NCI-H1436 treated with DMSO at 0.1 percent for 48 hours (cell line): ENCODE measurements at places on chromosomes 5 and 9.

- no peak for DNase-seq
Measured at GRCh38 chr9:110526426-110526825, 53.1 kb downstream of the SVEP1 start.

- no peak for DNase-seq
Measured at GRCh38 chr5:7851240-7851592, 283 bp upstream of the CFAP90 start.

GRCh38 chr5:53956196-53956595 lies 354.2 kb downstream of the ARL15 start:
- DNase-seq = no peak

GRCh38 chr9:127370147-127370579 lies 26.8 kb upstream of the SLC2A8 start:
- DNase-seq = no peak

GRCh38 chr5:103014983-103015382 lies 105.0 kb downstream of the GIN1 start:
- DNase-seq = no peak

GRCh38 chr9:90131568-90131967 lies 511.1 kb downstream of the DIRAS2 start:
- no peak for DNase-seq

GRCh38 chr5:113808956-113809355 lies 295.5 kb downstream of the YTHDC2 start:
- DNase-seq = no peak

- no peak for DNase-seq
Measured at GRCh38 chr5:174073122-174073660, 27.7 kb downstream of the NSG2 start.

GRCh38 chr9:136235171-136235570 lies 10.4 kb downstream of the QSOX2 start:
- no peak for DNase-seq

DNA sequence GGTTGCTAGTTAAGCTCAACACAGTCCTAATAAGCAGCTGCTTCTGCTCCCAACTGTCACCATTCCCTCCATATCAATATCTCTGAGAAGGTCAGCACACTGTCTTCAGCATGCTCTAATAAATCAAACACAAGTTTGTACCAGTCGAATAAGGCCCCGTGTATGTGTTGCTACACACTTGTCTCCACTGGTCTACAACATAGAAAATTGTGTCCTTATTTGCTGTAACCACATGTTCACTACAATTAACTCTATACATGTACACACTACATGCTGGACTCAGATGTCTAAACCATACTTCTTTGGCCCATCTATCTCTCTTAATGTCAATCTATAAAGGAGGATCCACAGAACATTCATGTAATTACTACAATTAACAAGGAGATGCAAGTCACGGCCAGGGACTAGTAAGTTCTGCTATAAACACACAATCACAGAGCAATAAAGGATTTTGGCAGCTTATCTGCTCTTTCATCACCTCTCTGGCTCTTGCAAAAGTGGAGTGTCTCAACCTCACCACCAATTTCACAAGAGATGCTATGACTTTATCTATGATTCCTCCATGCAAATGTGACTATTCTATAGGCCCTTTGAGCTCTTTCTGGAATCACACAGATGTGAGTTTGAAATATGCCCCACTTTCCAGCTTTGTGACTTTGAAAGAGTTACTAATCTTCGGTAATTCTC lies 143.9 kb downstream of the SEMA5A start:
- no peak for DNase-seq

DNA sequence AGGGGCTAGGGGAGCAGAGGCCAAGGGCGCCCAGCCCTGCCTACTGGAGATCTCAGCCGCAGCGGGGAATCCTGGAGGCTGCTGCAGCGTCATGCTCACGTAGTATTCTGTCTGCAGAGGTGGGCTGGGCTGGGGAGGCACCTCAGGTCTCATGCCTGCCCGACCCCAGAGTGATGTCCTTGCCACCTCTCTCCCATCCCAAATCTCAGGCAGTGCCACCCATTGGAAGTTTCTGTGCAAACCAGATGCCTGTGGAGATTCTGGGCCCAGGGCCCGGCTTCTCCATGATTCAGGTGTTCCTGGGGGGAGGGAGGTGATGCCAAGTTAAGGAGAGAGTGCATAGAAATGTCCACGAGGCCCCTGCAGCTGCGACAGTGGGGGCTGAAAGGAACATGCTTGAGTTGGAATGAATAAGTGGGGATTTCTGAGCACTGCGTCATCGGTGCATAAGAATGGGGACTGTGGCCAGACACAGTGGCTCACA lies 72.0 kb downstream of the ANKRD33B start:
- DNase-seq = no peak

GRCh38 chr5:142156839-142157463 lies 48.4 kb downstream of the NDFIP1 start:
- no peak for DNase-seq

GRCh38 chr9:134987376-134987775 lies 69.7 kb upstream of the FCN1 start:
- DNase-seq = no peak

- DNase-seq = no peak
Measured at GRCh38 chr5:63570752-63571151, 391.5 kb downstream of the HTR1A start.

DNA sequence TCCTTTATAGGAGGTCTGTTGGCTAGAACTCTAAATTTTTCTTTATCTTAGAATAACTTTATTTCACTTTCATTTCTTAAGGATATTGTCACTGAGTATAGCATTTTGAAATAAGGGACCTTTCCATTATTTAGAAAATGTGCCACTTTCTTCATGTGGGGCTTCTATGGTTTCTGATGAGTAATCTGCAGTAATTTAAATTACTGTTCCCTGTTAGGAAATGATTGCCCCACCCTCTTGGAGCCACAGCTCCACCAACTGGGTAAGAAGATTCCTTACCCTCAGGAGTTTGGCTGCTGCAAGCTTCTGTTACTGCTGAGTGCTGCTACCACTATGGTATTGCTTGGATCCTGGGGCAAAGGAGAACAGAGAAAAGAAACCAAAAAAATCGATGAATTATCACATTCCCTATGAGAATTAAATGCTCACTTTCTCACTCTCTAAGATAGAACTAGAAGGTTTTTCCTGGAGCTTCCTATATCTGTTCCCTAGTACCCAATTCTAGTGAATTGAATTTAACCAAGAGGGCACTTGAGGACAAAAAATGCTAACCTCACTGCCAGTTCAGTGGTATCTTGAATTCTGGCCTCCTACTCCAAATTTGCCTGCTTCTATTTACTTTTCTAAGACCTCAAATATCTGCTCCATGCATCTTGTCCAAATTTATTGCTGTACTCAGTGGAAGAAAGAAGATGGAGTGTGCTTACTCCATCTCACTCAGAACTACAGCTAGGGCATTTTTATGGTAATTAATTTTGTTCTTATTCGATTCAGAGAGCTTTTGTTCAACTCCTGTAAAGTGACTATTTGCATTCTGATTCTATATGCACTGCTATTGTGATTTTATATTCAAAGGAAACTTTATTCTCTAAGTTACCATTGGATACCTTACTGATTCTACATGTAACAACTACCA lies 2111.3 kb downstream of the MAT2B start:
- DNase-seq = no peak

GRCh38 chr9:3521966-3522365 lies 3.8 kb downstream of the RFX3 start:
- DNase-seq = no peak

DNA sequence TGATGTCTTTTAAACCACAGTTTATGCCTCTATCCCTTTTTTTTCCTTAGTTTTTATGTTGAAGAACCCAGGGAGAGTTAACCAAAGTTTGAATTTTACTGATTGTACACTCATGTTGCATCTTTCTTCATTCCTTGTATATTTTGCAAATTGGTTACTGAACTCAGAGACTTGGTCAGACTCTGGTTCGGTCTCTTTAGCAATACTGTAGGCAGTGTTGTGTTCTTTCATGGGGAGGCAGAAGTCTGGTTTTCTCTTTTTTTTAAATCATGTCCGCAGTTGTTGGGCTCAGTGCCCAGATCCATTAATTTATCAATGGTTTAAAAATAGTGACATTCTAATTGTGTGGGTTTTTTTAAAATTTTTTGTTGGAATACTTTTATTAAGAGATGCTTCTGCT lies 23.4 kb downstream of the UBE2R2 start:
- DNase-seq = no peak

DNA sequence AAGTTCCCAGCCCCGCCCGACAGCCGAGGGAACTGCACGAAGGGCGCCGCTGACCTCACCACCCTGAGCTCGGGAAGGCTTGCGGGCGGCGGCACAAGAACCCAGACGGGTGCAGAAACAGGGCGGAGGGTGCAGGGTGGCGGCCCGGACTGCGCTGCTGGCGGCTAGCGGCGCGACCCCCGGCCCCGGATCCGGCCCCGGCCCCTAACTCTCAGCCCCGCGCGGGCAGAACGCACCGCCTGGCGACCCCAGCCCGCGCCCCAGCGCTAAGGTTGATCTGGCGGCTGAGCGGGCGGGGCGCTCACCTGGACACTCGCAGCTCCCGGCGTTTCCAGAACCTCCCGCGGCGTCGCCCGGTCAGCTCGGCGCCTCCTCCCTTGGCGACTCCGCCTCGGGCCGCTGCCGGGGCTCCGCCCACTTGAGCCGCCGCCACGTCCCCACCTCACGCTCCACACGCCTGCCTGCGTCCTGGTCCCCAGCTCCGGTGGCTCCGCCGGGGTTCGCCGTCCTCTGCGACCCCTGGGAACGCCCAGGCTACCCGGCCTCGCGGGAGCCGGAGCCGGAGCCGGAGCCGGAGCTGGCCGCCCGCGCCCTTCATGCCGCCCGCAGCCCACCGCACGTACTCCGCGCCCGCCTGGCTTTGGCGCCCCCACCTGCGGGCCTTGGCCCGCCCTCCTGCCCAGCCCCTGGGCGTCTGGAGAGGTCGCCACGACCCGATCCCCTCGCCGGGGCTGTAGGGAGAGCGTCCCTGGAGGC lies at the start of gene P4HA2:
Gene P4HA2 (minus strand): TSS at position 369 of the 756 bp plus-strand sequence. CDS start 9,227 bp downstream, outside the sequence.
- DNase-seq = no peak

DNA sequence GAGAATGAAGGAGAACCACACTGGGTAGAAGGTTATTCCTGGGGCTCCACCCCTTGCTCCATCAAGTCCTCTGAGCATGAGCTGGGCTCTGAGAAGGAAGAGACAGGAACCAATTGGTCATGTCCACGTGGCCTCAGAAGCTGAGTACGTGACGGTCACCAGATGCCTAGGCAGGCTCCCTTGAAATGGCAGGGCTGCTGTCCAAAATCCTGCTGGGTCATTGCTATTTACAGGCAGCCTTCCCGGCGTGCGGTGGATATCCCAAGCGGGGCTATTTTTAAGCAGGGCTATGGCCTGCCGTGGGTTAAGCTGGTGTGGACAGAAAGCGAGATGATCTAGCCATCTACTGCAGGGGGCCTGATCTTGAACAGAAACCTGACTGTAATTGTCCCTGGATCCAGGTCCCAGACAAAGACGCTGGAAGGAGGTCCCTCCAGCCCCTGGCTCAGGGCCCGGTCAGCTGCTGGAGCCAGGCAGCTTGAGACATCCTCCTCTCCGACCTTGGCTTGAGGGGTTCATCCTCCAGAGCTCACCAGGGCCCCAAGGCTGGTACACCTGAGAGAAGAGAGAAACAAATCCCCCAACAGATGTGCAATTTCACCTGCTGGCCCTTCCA lies 550 bp upstream of the CKMT2 start:
- DNase-seq = no peak

GRCh38 chr5:96332535-96333366 lies 100.3 kb downstream of the PCSK1 start:
- DNase-seq = no peak

DNA sequence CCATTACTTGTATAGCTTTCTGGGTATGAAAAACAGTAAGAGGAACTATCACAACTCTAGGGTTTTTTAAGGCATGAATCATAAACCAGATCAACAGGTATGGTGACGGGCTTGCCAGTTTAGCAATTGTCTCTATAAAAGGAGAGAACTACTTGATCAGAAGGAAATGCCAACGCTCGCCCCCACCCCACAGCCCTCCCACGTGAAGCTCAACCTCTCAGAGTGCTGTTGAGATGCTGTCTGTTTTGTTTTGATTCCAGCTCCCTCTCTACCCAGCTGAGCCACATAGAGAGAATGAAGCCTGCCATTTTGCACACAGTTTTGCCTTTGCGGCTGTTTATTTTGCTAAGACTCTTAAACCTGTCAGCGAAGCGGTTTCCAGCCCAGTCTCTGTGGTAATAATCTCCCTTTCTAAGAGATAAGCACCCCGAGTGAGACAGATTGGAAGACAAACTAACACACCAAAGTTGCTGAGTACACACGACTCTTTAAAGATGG lies 257.9 kb upstream of the ANKRD55 start:
- DNase-seq = no peak

- DNase-seq = no peak
Measured at GRCh38 chr5:56383761-56384160, 150.6 kb upstream of the ANKRD55 start.

DNA sequence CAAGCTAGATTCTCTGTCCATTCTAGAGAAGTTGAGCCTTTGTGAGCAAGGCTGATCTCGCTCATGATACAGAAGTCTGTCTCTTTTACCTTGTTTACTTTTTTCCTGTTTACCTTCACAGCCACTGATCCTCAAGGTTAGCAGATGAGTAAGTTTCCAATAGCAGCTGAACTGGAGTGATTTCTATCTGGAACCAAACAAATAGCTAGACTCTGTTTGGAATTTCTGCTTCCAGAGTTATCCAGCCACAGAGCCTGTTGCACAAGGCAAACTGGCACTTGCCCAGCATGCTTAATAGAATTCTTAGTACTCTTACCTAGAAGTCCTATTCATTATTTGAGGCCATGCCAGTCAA lies 12.8 kb upstream of the PANK3 start:
- DNase-seq = no peak

GRCh38 chr5:178426326-178427130 lies 163.7 kb downstream of the COL23A1 start:
- no peak for DNase-seq

DNA sequence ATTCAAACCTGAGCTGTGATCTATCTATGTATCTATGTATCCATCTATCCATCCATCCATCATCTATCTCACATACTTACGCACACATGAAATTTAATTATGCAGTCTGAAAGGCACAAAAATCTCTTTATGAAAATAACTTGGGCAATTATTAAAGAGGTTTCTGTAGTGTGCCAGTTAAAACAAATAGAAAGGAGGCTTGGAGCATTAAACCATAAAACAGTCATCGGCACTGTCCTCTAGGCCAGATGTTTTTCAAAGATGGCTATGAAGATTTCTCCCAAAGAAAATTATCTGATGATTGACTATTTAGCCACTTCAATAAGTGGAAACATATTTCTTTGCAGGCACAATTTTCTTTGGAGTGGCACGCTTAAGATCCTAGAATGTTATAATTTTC lies 392.5 kb upstream of the RPS23 start:
- DNase-seq = no peak

- no peak for DNase-seq
Measured at GRCh38 chr9:133375116-133375723, 640 bp downstream of the SURF4 start.

- no peak for DNase-seq
Measured at GRCh38 chr5:150619359-150620230, 20.9 kb upstream of the SYNPO start.

- DNase-seq = no peak
Measured at GRCh38 chr9:14529629-14530028, 163.6 kb downstream of the ZDHHC21 start.
